Esophagus muscularis mucosa (tissue), 4 donors: ENCODE measurements at places on chromosomes 3 and 15. TPM values are rescaled to one million over a fixed set of nuclear protein-coding genes. Genes with fewer than 3 reads are reported as not detected.

ZNF774 gene
- total RNA-seq, result 1.5 TPM

HRG gene
- total RNA-seq, result not detected

TERC gene
- total RNA-seq, result 19.1 TPM

DNA sequence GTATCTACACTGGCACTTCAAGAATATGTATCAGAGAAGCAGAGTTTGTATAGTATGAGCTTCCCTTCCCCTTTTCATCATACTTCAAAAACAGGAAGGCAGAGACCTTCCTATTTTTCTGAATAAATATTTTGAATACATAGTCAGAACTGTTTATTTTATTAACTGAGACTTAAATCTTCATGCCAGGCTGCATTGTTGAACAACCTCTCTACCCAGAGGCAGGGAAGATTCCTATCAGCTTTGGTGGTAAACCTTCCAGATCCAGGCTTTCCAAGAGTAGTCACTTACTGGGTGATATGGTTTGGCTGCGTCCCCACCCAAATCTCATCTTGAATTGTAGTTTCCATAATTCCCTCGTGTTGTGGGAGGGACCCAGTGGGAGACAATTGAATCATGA is 217.4 kb upstream of the ATP11B start:
- no peaks in the 10 kb centered on the region for H3K4me1 ChIP-seq
- H3K36me3 ChIP-seq, result no peaks in the 10 kb centered on the region
- H3K27ac ChIP-seq, result no peak overlapping the region
- no peak overlapping the region for H3K4me3 ChIP-seq

DNA sequence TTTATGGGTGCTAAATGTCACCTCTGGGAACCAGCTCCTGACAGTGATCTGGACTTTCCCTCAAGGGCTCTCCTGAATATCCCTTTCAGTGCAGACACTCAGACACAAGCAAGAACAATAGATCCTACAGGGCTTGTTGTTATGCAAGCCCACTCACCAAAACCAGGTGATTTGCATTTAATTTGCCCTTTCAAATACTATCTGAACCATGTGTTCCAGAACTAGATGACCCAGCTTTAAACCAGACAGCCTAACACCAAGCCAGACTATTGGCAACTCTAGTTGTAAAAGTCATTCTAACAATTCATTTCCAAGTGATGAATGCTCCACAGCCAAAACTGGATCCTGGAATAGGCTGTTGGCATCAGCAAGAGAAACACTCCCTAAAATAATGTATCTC is 5.6 kb upstream of the ATP8B4 start:
- no peaks in the 10 kb centered on the region for H3K4me1 ChIP-seq
- no peak for DNase-seq
- H3K27ac ChIP-seq, result no peak overlapping the region
- no peaks in the 10 kb centered on the region for H3K27me3 ChIP-seq
- no peaks in the 10 kb centered on the region for H3K36me3 ChIP-seq
- H3K4me3 ChIP-seq, result no peak overlapping the region

DNA sequence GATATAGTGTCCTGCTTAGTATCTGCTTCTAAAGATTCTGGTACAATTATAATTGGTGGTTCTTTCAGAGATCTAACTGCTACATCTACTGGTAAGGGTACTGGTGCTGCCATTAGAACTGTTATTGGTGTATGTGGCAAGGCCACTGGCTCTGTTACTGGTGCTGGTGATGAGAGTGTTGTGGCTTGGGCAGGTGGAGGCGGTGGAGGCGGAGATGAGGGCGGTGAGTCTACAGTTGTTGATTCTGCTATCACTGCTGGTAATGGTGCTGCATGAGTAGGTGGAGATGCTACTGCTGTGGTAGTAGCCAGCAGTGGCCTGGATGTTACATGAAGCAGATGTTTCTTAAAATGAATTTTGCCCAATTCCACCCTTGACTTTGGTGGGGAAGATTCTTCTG is 40.1 kb downstream of the SETD2 start:
- no peak overlapping the region for H3K27ac ChIP-seq
- H3K27me3 ChIP-seq, result no peaks in the 10 kb centered on the region
- no peak for DNase-seq
- H3K4me3 ChIP-seq, result no peak overlapping the region
- peaks cover 5% of the 10 kb centered on the region for H3K4me1 ChIP-seq
- peaks cover 13% of the 10 kb centered on the region for H3K36me3 ChIP-seq

DNA sequence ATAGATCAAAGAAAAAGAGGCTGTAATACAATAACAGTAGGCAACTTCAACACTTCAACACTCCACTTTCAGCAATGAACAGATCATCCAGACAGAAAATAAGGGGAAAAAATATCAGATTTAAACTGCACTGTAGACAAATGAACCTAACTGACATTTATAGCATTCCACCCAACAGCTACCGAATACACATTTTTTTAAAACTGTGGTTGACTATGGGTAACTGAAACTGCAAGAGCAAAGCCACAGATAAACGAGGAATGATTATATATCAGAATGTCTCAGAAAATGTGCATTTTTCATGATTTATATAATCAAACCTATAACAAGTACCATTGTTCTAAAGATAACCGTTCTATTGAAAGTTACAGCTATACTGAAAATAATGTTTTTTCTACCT is 514.9 kb upstream of the DPPA4 start:
- no peaks in the 10 kb centered on the region for H3K27me3 ChIP-seq
- no peaks in the 10 kb centered on the region for H3K36me3 ChIP-seq
- DNase-seq, result no peak
- no peak overlapping the region for H3K27ac ChIP-seq
